ENCODE measurements at places on chromosomes 13 and 19.

DNA sequence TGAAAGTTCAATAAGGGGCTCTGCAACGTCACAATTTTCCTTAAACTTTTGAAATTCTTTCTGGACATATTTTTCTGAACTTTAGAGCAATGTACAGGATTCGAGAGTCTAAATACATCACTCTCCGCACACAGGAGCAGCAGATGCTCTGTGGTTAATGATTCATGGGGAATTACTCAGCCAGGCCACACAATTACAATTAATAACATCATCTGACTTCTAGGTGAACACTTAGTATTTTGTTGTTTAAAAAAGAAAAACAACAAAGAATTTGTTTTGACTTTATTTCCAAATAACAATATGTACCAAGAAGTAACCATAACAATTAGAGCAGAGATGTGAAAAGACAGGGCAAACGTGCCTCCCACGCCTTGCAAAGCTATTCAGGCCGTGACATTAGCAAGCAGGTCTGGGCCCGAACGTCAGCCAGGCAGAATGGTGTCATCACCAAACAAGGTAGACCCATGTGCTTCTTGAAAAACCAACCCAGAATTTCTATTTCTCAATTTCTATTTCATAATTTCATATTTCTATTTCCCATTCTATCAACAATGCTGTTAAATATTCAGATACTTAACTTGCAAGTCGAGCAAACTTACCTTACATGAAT is 236.3 kb downstream of the COL4A1 start:
- DNase-seq = no peak

DNA sequence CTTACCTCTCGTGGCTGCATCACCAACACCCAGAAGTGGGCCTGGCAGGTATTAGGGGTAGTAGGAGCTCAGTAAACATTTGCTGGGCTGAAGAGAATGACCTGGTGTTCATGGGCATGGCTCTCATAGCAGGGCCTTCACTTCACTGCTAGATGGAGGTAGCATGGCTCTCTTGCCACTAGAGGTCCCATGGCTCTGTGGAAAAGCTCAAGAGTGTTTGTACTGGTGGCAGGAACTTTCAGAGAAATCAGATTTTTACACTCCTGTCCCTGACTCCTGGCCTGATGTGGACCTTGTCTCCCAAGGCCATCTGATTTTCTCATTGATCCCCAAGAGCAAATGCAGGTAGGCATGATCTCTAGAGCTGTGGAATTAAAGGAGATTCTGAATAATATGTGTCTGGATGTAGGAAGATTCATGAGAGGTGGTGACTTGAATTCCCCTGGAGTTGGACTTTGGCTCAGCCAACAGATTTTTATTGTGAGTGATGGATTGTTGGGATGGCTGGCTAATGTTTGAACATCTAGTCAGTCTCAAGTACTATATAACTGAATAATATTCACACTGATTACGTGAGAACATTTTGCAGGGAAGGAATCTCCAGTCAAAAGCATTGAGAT is 5.7 kb downstream of the ZNF574 start:
- no peak for DNase-seq

GRCh38 chr19:51529301-51529700 is 2.2 kb downstream of the SIGLEC6 start:
- no peak for DNase-seq

DNA sequence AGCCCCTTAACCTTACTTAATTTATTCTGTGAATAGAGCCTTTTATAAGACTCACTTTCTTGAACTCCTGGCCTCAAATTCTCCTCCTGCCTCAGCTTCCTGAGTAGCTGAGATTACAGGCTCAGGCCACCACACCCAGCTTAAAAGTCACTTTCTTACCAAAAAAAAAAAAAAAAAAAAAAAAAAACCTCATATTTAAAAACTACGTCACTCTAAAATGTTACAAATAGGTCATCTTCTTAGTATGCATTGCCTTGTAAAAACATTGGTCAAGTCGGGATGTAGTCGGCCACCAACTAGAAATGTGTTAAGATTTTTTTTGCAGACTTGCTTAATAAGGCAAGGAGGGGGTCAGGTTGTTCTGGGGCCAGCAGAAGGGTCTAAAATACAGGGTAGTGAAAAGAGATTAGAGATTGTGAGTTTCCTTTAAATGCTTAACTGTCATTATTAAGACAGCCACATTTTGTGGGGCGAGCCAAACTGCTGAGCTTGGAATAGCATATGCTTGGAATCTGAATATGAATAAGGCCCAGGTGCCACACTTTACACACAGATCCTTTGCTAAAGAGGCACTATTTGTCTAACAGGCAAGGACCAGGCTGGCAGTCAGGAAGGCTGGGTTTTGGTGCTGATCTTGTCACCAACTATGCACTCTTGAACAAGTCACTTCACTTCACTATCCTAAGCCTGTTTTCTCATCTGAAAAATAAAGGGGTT is 16.5 kb upstream of the IL17D start:
- no peak for DNase-seq

- no peak for DNase-seq
These were observed 95.9 kb upstream of the FREM2 start for GRCh38 chr13:38590796-38591507.

DNA sequence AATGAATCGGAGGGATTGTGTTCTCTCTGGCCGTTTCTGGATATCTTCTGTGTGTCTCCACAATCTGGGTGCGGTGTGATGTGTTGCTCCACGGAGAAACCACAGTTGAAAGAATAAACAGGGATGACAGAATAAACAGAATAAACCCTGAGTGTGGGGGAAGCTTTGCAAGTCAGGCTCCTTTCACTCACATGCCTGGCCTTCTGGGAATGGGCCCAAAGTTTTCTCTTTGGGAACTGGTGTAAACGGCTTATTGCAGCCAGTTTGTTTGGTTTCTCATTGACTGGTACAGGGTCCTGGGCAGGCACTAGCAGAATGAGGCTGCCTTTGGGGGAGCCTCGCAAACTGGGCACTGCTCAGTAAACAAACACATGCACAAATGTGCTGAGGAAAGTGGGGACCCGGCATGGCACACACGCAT is 324.7 kb downstream of the DLEU7 start:
- no peak for DNase-seq
